ENCODE measurements at places on chromosomes 5 and 9.

DNA sequence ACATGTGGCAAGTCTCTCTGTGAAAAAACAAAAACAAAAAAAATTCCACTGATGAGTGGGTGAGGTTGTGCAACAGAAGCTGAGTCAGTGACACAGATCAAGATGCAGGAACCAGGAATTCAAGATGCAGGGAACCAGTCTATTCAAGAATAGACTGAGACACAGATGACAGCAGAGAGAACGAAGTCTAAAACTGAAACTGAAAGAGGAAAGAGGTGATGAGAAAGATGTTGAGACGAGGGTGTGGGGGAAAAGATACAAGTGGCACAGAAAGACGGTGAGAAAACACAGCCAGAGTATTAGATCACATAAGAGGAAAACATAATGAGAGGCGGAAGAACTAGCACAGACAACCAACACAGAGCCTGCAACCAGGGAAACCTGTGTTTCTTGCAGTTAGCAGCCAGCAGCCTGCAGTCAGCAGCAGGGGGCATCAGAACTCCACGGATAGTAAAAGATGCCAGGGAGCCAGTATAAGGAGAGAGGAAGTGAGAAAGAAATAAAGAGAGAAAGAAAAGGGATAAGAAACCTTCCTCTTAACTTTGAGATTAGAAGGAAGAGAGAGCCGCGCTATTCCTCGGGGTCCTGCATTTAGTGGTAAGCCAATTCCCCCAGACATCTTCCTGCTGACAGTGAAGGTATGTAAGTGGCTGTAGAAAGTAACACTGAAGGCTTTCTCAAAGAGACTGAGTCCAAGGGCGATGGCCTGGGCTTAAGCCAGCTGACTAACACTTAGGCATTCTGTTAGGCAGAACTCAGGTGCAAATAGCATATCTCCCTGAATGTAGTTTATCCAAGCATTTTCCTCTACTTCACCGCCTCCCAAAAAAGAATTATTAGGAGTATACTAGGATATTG, 79.0 kb downstream of the TLR4 start:
- DNase-seq, result peak; percentile 90

- no peak for DNase-seq
These were observed 81.2 kb upstream of the CCDC112 start for GRCh38 chr5:115377468-115378217.

- no peak for DNase-seq
These were observed 128.8 kb downstream of the TMC1 start for GRCh38 chr9:72650206-72650605.

DNA sequence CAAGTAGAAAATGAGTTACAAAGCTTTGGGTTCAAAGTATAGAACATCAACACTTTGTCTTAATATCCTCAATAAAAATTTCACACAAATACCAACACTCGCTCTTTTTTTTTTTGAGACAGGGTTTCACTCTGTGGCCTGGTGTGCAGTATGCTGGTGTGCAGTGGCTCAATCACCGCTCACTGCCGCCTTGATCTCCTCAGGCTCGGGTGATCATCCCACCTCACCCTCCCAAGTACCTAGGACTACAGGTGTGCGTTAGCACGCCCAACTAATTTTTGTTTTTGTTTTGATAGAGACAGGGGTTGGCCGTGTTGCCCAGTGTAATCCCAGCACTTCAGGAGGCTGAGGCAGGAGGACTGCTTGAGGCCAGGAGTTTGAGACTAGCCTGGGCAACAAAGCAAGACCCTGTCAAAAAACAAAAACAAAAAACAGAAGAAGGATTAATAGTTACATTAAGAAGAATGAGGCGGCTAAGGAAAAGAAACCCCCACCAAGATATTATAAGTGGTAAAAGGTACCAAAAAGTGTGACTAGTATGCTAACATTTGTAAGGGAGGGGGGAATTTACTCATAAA, 20.3 kb downstream of the FNBP1 start:
- DNase-seq, result no peak

DNA sequence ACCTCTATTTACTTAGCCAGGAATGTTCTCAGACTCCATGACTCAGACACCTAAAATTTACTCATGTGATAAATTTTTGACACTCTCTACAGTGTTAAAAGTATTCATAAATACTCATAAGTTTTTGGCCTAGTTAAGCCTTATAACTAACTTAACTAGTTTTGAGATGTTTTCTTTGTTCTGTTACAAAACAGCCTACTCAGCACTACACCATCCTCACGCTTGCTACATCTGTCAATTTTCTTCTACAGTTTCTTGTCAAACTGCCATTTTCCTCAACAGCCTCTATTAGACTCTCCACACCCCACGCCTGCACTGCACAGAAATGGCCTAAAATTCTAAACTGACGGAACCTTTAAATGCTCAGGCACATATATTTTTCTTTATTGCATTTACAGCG, 195.5 kb downstream of the ANXA1 start:
- no peak for DNase-seq

- DNase-seq, result peak; percentile 90
These were observed 10.8 kb downstream of the SH3PXD2B start for GRCh38 chr5:172443441-172444109.

GRCh38 chr9:16869131-16869881, 1.2 kb downstream of the BNC2 start:
- no peak for DNase-seq

DNA sequence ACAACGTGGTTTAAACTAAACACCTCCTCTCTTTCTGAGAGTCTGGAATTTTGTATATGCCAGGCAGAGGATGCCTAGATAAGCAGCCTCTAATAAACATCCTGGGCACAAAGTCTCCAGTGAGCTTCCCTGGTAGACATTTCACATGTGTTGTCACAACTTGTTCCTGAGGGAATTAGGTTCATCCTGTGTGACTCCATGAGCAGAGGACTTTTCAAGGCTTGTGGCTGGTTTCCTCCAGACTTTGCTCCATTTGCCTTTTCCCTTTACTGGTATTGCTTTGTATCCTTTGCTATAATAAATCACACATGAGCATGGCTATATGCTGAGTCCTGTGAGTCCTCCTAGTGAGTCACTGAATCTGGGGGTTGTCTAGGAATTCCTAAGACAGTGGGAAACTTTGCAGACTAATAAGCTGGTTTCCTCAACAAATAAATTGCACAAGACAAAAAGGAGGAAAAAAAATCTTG, 77.4 kb downstream of the NR2F1-AS1 start:
- DNase-seq, result no peak

GRCh38 chr5:4148009-4148408, 552.4 kb downstream of the IRX1 start:
- DNase-seq, result no peak

DNA sequence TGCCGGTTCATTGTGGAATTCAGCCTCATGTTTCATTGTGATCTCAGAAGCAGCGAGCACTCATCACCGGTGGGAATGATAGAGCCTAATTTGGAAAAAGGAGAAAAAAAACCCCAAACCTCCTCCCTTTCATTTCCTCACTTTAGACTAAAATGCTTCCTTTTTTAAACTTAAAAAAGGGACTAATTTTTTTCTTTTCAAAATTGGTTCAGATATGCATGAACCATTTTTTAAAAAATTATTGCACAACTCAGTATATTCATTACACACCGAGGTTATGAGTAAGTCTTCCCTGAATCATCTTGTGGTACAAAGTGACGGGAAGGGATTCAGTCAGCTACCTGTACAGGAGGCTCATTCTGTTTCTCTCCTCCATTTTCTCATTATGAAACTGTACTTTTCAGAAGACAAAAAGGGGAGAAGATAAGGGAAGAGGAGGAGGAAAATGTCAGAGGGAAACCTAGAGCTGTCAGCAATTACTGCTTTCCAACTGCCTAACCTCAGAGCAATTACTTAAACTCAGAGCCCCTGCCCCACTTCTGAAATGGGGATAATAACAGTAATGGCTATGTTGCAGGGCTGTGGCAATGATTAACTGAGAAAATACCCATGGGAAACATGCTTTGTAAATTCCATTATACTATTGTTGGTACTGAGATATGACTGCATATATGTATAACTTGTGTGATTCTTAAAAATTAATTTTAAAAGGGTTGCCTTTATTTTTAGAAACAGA, 24.0 kb downstream of the GALNT10 start:
- DNase-seq, result no peak

DNA sequence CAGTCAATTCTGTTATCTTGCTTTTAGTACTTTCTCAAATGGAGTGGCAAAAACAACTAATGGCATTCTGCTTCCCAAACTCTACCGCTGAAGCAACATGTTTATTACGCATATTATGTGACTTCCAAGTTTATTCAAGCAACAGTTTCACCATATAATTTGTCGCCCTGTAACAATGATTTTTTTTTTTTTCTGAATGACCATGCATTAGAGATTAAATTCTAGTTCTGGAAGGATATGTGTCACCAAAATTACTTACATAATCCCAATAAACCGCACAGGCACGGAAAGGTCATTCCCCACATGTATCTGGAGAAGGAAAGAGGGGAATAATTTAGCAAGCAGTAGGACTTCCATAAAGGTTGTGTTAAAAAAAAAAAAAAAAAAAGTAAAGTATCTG, 691.8 kb downstream of the DNAH5 start:
- no peak for DNase-seq

DNA sequence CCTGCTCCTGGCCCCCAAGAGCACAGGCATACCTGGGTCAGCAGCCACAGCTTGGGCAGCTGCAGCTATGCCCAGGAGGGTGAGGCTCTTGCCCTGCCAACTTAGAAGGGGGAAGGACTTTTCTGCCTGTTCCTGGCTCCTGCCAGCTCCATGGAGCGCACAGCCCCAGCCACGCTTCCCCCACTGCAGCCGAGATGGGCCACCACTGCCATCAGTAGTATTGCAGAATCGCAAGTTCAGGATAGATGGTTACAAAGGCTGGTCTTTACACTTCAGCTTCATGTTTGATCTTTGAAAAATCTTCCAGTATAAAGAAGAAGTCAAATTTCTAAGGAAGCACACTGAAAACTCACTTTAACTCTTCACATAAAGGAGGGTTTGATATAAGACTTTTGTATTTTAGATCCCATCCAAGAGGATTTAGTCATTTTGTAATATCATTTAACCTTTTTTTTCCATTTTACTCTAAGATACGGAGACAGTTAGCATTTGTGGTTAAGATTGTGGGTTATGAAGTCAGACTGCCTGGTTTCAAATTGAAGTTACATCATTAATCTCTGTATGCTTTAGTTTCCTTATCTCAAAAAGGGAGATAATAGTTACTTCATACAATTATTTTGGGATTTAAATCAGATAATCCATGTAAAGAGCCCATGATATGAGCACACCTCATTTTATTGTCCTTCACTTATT, 81.8 kb downstream of the NLN start:
- DNase-seq, result no peak

- DNase-seq, result no peak
These were observed 126.2 kb upstream of the ZNF608 start for GRCh38 chr5:124872615-124873014.

GRCh38 chr5:35876922-35877321, 20.2 kb downstream of the IL7R start:
- no peak for DNase-seq

GRCh38 chr9:127423476-127423933, 677 bp upstream of the ZNF79 start:
- DNase-seq, result no peak

DNA sequence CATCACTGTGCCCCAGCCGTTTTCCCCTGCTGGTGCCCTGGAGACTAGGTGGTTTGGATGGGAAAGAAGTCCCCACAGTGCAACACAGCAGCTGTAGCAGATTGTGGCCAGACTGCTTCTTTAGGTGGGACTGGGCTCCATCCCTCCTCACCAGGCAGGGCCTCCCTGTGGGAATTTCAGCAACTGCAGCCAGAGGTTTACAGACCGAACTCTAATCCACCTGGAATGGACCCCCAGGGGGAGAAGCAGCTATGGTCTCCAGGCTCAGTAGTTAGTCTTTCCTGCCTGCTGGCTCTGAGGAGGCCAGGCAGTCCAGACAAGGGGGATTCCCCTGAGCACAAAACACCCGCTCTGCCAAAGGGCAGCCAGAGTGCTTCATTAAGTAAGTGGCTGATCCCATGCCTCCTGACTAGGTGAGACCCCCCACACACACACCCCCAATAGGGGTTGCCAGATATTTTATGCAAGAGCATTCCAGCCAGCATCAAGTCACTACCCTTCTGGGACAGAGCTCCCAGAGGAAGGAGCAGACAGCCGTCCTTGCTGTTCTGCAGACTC, 188.9 kb downstream of the SGCD start:
- DNase-seq, result peak; percentile 35

GRCh38 chr5:165309446-165309845, 1804.0 kb downstream of the MAT2B start:
- DNase-seq, result no peak

DNA sequence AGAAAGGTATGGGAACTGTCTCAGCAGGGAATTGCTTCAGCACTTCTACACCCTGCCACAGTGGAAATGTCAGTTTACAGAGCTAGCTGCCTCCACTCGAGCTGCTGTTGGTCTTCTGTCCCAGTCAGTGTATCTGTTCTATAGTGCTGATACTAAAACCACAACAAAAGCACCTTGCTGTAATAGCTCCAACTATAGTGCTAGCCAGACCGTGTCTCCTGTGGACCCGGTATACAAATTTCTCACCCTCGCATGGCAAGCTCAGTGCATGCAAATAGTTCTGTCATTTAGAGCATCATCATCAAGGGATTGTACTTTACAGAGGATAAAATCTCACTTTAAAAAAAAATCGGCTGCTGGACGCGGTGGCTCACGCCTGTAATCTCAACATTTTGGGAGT, 51.5 kb upstream of the IQGAP2 start:
- no peak for DNase-seq

DNA sequence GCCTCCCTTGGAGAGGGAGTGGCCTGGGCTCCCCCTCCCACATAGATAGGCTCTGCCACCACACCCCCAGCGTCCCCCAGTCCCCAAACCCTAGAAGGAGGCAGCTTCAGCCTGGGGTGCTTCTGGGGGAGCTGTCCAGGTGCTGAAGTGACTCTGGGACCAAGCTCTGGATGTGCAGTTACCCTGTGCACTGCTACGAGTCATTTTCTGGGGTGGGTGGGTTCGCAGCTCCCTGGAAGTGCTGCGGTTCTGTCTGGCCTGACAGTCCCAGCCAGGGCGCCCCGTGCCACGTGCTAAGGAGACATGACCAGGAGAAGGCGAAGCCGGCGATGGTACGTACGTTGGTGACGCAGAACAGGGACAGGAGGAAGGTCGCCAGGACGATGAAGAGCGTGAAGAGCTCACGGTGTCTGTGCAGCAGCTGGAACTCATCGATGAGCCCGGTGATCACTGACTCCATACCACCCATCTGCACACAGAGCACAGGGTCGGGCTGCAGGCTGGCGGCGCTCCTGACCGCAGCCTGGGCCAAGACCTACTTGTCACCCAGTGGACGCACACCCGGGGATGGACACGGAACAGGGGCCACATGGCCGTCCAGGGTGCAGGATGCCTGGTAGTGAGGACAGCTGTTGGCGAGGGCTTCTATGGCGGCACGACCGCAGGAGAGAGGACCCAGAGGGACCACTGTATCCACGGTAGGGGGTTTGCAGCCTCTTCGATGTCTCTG, 35.7 kb downstream of the SLC6A3 start:
- DNase-seq, result peak; percentile 43

DNA sequence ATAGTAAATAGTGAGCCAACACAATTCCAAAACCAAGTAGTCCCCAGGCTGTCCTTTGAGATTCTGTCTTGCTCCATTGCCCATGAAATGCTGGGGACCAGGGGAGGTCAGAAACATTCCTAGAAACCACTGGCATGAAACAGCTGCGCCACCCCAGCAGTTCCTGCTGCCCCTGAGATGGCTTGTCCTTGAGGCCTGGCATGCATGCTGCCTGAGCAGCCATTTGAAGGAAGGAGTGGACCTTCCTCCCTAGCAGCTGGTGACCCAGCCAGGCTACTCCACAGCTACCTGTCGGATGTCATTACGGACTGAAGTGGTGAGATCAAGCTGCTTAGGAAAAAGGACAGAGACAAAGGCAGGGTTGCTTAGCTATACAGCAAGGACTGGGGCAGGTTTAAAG, 260.6 kb downstream of the DENND1A start:
- no peak for DNase-seq
